ENCODE measurements at places on chromosomes 12 and 14.

DNA sequence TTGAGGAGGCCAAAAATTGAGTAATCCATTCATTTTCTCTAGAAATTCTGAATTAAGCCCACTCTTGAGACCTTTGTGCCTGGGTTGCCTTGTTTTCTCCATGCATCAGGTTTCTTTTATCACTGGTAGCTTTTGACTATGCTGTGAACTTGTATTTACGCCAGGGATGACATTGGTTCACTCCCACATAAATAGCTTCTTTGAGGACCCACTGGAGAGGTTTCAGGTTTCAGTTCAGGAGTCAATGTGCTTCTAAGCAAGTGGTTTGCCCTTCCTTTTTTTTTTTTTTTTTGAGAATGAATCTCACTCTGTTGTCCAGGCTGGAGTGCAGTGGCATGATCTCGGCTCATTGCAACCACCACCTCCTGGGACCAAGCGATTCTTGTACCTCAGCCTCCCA is 10.2 kb upstream of the SLC17A8 start:
- no peak for DNase-seq

- no peak for DNase-seq
Measured at GRCh38 chr14:31668348-31668747, 107.1 kb downstream of the NUBPL start.

GRCh38 chr12:22406627-22407026 is 72.1 kb upstream of the ST8SIA1 start:
- no peak for DNase-seq

DNA sequence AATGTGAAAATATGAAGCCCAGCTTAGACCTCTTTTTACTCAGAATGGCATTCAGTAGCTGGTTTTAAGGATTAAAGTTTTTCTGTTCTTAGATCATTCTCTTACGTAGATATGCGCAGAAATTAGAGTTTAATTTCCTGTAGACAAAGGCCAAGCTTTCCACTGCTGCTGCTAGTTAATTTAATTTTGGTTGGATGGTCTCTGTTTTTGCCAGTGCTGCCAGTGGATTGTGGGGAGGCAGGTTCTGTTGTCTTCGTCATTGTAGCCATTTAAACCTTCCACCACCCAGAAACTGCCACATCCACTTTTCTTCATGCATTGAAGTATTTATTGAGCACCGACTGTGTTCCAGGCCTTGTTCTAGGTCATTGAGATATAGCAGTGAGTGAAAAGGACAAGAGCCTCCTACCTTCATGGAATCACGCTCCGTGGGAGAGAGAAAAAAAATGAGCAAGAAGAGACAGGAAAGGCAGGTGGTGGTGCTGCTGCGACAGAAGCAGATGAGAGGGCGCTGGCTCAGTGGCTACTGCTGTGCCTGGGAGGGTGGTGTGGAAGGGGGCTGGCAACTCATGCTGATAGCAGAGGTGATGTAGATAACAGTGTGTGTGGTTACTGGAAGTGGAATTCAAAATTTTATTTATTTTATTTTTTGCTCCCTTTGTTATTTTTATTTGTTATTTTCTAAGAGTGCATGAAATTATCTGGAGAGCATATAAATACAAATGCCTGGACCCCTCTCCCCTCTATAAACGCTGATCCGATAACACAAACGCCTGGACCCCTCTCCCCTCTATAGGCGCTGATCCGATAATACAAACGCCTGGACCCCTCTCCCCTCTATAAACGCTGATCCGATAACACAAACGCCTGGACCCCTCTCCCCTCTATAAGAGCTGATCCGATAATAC is 33.3 kb downstream of the DYNC1H1 start:
- DNase-seq = no peak

DNA sequence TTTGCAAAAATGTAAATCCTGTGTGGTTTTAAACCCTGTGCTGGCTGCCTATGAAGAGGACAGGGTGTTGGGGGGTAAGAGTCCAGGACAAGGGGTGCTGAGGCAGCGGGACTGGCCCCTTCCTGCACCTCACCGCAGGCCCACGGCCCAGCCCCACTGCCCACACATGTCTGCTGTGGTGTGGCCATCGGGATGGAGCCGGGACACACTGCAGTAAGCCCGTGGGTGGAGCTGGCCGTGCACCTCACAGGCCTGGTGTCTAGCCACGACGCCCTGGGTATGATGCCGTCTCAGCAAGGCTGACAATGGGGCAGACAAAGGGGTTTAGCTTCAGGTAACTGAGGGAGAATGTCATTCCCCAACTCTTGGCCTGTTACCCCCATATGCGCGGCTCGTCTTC is 19.6 kb downstream of the AMN start:
- no peak for DNase-seq

- DNase-seq = no peak
Measured at GRCh38 chr12:5371631-5372030, 60.3 kb upstream of the NTF3 start.

- no peak for DNase-seq
Measured at GRCh38 chr14:84445486-84445885, 1084.5 kb upstream of the FLRT2 start.

GRCh38 chr12:117010693-117011451 is 88.3 kb downstream of the TESC start:
- DNase-seq = no peak

DNA sequence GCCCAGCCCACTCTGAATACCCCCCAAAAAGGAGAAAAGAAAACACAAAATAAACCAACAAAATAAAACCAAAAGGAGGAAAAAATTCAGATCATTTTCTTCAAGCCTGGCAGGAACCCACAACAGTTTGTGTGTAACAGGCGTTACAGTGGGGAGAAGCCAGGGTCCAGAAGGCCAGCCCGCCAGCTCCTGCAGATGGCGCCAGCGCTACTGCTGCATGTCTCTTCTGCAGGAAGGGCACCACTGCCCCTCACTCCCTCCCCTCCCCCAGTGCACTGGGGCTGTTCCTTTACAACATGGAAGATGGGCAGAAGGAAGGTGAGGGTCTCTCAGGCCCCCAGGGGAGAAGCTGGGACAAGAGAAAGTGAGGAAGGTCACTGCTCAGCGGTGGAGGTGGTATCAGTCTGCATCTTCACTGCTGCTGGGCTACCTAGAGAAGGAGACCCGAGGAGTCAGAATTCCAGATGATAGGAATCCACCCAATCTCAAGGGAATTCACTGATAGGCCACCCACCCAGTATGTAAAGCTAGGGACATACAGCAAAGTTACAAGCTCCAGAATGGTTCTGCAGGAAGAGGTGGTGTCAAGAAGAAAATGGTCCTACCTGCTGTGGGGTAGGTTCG is 2.3 kb upstream of the NOP2 start:
- no peak for DNase-seq

- DNase-seq = no peak
Measured at GRCh38 chr14:21880918-21881317, 207.3 kb upstream of the OR4E1 start.

GRCh38 chr12:89082370-89082753 is 269.9 kb downstream of the DUSP6 start:
- no peak for DNase-seq

DNA sequence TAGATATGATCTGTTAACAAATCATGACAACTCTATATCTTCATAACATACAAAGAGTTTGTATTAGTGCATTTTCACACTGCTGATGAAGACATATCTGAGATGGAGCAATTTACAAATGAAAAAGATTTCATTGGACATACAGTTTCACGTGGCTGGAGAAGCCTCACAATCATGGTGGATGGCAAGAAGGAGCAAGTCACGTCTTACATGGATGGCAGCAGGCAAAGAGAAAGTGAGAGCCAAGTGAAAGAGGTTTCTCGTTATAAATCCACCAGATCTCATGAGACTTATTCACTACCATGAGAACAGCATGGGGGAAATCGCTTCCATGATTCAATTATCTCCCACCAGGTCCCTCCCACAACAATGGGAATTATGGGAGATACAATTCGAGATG is 157.6 kb downstream of the DUSP6 start:
- no peak for DNase-seq

- DNase-seq = no peak
Measured at GRCh38 chr14:95981965-95982364, 57.2 kb upstream of the C14orf132 start.

DNA sequence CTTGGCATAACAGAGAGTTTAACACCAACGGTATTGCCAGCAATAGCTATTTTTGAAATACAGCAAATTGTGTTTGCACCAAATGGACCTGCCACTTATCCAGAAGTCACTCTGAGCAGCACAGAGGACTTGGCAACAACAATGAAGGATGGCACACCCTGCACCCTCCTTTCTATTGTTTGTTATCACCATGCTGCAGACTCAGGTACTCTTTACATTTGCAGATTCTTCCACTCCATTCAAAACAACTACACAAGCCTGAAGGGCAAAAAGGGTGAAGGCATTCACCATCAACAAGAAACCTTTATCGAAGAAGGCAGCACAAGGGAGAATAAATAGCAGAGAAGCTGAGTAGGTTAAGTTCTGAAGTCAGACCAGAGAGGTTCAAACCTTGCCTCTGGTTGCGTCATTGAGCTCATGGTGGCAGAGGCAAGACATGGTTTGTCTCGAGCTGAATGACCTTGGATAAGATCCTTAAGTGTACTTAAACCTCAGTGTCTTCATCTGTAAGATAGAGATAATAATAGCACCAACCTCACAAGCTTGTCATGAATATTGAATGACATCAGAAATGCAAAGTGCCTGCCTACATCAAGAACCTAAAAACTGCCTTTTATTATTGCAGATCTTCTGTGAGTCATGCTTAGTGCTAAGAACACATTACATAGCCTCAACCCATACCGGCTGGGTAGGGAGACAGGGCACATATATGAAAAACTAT is 1.4 kb upstream of the ACSM4 start:
- no peak for DNase-seq

DNA sequence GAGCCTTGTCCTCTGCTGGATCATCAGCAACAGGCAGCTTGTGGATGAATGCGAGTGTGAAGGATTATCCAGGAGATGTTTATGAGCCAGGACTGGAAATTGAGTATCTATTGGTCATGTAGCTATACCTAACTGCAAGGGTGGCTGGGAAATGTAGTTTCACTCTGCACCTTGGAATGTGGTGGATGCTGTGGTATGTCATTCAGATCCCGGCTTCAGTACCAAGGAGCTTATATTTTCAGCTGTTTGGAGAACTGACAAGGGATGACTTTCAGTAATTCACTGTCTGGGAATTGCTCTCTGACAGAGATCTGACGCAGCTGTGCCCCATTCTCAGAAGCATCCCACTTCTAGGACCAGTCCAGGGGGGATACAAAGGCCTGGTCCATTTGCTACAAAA is 792.3 kb upstream of the NOVA1 start:
- DNase-seq = no peak

DNA sequence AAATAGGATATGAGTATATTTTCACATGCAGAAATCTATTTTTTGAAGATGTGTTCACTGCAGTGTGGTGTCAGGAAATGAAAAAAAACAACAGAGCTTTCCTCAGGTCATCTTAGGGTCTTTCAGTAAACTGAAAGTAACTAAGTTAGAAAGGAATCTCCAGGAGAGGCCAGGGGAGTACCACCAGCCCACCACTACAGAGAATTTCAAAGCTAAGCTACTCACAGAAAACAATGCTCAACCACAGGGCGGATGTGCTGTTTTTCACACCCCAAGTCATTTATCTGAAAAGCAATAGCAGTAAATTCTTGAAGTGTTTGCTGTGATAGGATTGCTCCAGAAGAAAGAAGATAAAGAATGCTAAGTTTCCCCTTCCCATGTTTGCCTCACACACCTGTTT is 79.0 kb downstream of the IFNG start:
- DNase-seq = no peak

GRCh38 chr12:24814379-24815113 is 134.4 kb downstream of the BCAT1 start:
- DNase-seq = no peak

GRCh38 chr12:98883231-98883630 is 238.1 kb downstream of the APAF1 start:
- DNase-seq = no peak

DNA sequence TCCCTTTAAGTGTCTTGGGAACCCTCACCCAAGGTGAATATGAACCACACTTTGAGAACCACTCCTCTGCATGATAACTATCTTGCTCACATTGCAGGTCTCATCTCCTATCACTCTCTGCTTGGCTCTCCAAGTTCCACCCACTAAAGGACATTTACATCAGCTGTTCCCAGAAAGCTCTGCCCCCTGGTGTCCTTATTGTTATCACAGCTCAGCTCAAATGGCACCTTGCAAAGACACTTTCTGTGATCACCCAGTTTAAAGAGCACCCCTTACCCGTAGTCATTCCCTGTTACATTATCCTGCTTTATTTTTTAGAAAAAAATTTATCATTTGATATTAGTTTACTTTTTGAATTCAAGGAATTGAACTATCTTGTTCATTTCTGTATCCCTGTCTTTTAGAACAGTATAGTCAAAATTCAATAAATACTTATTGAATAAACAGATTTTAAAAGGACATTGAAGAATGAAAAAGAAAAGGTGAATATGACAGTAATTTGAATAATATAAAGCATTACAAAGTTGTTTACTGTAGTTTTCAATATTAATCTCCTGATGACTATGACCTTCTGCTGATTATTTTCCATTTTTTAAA is 20.5 kb upstream of the GUCY2C start:
- no peak for DNase-seq

DNA sequence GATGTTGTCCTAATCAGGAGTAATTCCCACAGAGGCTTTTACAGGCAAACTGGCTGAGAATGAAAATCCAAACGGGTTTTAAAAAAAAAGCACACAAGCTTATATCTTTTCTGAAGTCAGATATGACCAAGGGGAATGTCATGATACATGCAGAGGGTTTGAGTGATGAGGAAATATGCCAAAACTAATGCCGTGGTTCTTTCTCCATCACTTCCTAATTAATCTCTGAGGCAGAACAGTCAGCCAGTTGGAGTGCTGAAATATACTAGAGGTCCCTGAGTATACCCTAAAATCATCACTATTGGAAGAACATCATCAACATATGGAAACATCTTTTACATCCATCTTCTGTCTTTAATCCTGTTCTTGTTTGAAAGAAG is 160.8 kb upstream of the FAR2 start:
- no peak for DNase-seq

GRCh38 chr14:93121030-93121834 is 5.5 kb upstream of the ITPK1 start:
- no peak for DNase-seq

- DNase-seq = no peak
Measured at GRCh38 chr14:96085369-96085768, 46.2 kb downstream of the C14orf132 start.

DNA sequence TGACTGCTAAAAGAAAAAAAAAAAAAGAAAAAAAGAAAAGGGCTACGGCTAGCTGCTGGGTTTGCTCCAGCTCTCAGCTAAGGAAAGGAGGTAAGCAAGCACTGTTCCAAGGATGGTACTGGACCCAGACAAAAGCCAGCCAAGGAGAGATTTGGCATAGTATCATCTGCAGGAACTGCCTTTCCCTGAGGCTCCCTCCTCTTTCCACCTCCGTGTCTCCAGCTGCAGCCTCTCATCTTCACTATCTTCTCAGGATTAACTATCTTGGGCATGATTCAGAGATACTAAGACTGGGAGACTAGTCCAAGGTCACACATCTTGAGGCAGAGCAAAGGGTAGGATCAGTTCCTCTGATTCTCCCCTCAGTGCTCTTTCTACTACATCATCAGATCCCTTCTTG is 6.0 kb downstream of the KITLG start:
- DNase-seq = no peak

Measured in cortex of kidney (tissue), 1 donor.